ENCODE measurements at places on chromosomes 12 and 14.

DNA sequence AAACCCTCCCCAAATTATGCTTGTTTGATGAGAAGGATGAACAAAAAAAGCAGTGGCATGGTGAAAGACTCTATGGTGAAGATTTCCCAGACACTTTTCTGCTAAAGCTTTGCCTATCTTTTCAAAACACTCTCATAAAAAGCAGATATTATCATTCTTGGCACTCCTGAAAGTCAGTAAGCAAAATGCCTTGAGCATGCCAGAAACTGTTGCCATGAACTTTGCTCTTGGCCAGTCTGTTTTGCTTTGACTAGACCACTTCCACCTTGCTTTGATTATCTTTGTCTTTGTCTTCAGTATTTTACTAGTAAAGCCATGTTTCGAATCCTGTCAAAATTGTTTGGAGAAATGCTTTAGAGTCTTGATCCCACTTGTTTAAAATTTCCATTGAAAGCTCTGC, 110.4 kb downstream of the CNTN1 start:
- no peak for DNase-seq

DNA sequence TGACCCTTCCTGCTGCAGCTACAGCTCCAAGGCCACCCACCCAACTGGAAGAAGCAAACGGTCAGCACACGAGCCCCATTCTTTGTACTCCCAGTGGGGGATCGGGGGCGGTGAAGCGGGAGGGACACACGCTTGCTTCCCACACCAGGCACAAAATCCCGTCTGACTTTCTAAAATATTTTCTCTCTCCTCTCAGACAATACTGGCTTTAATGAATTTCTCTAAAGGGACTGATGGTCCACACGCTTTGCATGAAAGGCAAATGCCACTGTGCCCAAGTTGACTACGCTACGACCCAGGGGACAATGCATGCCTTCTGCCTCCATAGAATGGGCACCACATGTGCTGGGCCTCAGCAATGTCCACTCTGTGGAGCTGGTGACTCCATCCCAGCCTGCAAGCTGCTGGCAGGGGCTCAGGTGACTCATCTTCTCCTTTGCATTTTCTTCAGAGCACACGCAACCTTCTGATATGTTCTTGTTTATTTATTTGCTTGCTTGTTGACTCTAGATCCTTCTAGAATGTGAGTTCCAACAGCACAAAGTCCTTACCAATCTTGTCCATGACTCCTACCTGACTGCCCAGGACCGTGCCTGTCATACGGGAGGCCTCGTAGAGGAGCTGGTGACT, 15.6 kb downstream of the SYNE3 start:
- DNase-seq = no peak

DNA sequence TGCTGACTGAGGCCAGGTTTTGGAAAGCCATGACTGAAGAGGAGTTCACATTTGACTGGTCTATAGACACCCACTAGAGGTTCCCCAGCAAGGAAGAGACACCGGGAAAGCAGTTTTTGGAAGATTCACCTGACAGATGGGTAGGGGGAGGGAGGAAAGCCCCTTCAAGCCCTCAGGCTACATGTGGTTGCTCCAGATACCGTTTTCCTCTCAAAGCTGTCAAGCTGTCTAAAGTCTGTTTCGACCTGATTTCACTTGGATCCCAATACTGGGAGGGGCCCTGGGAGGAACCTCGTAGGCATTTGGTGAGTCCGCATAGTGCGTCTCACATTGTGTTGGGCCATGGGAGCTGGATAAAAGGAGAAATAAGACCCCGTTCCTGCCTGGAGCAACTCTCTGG, 1.7 kb upstream of the LRP1 start:
- no peak for DNase-seq

GRCh38 chr14:41280745-41281144, 325.9 kb upstream of the LRFN5 start:
- no peak for DNase-seq

DNA sequence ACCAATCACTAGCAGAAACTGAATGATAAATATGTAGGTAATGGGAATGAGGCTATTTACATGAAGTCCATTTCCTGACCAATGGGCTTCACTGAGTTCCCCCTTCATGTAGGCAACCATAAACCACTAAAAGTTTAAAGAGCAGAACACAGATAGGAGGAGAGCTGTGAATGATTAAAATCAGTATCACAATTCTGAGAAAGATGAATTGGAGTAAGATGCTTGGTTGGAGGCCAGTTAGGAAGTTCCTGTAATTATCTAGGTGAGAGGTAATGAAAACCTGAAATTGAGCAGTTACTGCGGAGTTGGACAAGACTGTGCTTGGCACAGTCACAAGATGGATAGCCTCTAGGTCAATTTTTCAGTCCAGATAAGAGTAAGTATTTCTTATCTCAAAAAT, 56.6 kb downstream of the GALNT4 start:
- no peak for DNase-seq

GRCh38 chr14:104792101-104792884, 3.3 kb downstream of the AKT1 start:
- no peak for DNase-seq

DNA sequence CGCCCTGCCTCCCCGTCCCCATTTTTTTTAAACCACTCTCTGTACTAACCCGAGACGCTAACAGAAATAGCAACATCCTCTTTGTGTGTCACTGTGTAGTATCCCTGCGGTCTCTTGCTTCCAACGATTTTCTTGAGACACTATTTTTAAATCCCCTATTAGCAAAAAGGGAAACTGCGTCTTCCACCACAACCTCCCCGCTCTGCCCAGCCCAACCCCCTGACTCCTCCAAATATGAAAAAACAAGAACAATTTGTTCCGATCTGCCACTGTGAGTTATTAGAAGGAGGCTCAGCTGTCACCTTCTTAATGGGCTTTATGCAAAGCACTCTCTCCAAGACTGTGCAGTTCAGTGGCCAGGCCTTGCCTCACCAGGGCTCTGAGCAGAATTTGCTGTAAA, 76.3 kb downstream of the MAP1LC3B2 start:
- DNase-seq = no peak

- no peak for DNase-seq
These were observed 2.5 kb upstream of the SNX6 start for GRCh38 chr14:34632411-34632978.

- no peak for DNase-seq
These were observed 280.8 kb downstream of the ZFP36L1 start for GRCh38 chr14:68512088-68512487.
